ENCODE measurements at places on chromosomes 7 and 10.

DNA sequence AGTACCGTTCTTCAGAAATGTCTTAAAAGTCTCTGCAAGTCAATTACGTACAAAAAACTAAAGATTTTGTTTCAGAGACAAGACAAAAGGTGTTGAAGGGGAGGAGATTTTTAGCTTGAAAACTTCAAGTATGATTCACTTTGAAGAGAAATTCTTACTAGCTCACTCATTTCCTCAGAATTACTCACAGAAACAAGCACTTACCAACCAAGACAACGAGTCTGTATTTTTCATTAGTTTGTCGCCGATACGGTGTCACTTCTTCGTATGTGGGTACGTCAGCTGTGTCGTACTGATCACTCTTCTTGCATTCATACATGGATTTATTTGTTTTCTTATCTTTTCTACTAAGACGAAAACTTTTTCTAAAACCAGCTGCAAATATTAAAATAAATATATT, 90.6 kb upstream of the ODAD2 start:
- DNase-seq, result no peak

GRCh38 chr10:101903827-101904550, 60.4 kb upstream of the KCNIP2 start:
- no peak for DNase-seq

DNA sequence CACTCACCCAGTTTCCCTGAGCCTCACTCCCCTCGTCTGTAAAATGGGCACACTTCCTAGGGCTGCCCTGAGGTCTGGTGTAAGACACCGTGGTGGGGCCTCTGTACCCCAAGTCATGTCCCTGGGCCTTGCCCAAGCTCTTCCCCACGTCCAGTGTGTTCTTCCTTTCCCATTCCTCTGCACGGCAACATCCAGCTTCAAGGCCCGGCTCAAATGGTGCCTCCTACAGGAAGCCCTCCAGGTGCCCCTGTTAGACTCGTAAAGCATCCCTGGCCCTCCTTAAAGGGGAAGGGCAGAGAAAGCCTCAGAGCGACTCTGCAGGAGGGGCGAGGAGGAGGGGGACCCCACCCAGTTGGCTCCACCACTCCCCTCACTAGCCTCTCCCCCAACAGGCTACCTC, 8.6 kb downstream of the SLC29A4 start:
- no peak for DNase-seq

GRCh38 chr10:15815242-15815885, 44.9 kb downstream of the MINDY3 start:
- DNase-seq, result no peak

DNA sequence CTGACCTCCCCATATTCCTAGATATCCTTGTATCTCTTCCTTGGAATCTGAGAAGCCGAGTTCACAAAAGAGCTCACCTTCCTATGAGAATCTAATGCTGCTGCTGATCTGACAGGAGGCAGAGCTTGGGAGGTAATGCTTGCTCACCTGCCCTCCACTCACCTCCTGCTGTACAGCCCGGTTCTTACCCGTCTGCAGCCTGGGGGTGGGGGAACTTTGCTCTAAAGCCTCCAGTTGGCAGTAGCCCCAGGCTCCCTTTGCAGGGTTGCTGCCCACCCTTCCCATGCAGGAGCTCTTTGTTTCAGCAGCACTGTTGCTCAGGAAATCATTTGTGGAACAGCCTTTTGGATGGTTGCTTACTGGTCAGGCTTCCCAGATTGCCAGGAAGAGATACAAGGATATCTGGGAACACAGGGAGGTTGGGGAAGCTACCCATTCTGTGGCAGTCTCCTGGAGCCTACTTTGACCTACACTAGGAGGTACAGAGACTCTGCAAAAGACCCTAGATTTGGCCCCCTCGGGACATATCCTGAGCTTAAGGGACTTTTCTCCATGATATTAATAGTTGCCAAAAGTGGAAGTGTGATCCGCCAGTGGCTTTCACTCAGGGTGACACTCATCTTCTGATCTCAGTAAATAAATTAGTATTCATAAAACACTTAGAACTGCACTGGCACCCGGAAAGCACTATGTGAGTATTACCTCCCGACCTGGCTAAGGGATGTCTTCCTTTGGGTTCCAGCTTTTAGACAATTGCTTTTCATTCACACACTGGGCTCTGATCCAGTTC, 363.7 kb upstream of the PODXL start:
- no peak for DNase-seq

- DNase-seq, result no peak
These were observed 61.6 kb downstream of the SORBS1 start for GRCh38 chr10:95499482-95499989.

DNA sequence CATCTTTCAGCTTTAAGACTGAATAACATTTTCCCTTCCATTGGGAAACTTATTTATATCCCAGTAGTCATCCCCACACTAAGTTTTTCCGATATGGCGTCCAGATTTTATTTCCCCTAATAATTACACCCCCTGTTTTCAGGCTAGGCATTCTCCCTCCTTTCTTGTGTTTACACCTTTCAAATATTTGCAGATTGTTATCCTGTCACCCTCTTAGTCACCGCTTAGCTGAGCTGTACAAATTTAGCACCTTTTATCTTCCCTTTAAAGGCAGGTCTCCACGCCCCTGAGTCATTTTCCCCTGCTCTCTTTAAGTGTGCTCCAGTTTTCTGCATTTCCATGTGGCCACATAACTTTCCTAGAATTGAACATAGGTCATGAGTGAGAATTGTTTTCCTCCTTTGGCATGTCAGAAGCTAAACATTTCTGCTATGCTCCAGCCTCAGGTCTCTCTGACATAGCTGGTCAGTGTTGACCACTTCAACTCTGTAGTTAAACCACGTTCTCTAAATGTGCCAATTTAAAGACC, 47.4 kb downstream of the LRRC4 start:
- DNase-seq, result no peak

All from activated CD8-positive, alpha-beta memory T cell treated with anti-CD3 and anti-CD28 coated beads for 48 hours (primary cell).